Glutamatergic neuron (in vitro differentiated cells): ENCODE measurements at places on chromosomes 3 and 15.
A peak's percentile ranks its signal among the peaks of the same experiment; 100 is the strongest.

GRCh38 chr15:90981681-90982080 lies 12.7 kb downstream of the PRC1 start:
- no peak for DNase-seq

- DNase-seq, result no peak
These were observed 645.6 kb upstream of the CBLB start for GRCh38 chr3:106514431-106514830.

- DNase-seq, result no peak
These were observed 14.4 kb upstream of the C3orf80 start for GRCh38 chr3:160210799-160211221.

DNA sequence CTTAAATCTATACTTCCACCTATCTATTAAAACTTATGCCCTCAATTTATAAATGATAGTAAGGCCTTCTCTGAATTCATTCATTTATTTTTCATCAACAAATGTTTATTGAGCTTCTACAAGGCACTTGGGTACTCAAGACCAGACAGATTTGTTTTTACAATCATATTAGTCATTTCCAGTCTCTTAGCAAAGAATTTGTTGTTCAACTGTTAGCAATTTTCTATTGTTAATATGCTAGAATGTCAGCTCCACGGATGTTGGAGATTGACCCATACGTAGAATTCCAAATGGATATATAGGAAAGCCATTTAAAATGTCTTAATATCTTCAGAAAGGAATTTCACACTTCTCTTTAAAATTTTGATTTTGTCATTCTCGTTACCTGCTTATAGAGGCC lies 36.7 kb downstream of the ZBTB38 start:
- DNase-seq, result no peak

DNA sequence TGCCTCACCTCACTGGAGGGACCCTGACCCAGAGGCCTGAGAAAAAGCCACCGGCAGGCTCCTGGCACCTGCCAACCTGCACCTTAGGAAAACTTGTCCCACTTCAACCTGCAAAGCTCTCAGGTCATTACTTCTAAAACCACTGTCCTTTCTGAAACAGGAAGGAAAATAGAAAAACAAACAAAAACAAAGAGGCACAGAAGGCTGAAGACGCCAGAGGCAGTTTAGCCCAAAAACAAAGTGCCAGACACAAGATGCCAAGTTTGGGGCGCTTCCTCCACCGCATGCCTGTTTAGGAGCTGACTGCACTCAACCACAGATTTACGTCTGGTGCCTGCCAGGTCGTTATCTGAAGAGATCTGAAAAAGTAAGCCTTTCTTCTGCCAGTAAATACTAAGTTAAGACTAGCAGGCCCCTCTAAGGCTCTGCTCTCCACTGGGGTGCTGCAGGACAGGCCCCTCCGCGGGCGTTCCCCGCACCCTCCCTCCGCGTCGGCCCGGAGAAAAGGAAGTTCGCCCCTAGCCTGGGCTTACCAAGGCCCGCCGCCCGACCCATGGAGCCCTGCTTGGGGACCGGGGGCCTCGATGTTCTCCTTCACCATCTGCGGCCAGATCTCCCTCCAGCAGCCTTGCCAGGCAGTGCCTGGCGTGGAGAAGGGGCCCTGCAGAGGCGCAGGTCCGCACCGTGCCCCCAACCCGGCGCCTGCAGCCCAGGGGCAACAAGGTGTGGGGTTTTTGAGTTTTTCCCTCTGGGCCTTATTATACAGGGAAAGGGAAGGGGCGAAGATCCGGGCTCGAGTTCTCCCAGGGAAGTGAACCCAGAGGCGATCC lies 1.3 kb downstream of the GOLGA8A start:
- no peak for DNase-seq

DNA sequence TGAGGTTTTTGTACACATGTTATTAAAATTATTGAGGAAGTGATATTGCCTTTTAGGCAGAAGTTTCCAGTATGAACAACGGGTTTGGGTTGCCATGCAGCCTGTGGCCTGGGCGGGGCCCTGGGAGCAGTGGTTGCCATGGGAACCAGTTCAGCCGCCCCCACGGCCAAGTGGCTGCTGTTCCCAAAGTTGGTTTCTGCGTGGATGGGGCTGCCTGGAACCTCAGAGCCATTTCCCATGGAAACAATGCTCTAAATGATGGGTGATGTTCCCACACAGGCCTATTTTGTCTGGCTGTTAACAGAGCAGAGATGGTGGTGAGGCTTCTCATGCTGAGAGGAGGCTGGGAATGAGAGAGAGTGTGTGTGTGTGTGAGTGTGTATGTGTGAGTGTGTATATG lies 19.5 kb downstream of the MRAS start:
- DNase-seq, result no peak

GRCh38 chr15:29046281-29046810 lies 160.6 kb downstream of the APBA2 start:
- no peak for DNase-seq

- peak; percentile 57 for DNase-seq
These were observed 24.9 kb upstream of the GATM start for GRCh38 chr15:45402955-45403877.

- DNase-seq, result no peak
These were observed 274.5 kb downstream of the FEZF2 start for GRCh38 chr3:62098646-62099365.

- no peak for DNase-seq
These were observed 7.1 kb upstream of the LARS2 start for GRCh38 chr3:45381168-45381852.

GRCh38 chr15:93520206-93520605 lies 431.2 kb upstream of the RGMA start:
- DNase-seq, result no peak

GRCh38 chr3:187954873-187955586 lies 198.9 kb upstream of the LPP start:
- DNase-seq, result no peak

GRCh38 chr15:43913026-43913780 lies 86.4 kb downstream of the WDR76 start:
- DNase-seq, result no peak

- no peak for DNase-seq
These were observed 200.3 kb upstream of the ICE2 start for GRCh38 chr15:60679256-60679655.

DNA sequence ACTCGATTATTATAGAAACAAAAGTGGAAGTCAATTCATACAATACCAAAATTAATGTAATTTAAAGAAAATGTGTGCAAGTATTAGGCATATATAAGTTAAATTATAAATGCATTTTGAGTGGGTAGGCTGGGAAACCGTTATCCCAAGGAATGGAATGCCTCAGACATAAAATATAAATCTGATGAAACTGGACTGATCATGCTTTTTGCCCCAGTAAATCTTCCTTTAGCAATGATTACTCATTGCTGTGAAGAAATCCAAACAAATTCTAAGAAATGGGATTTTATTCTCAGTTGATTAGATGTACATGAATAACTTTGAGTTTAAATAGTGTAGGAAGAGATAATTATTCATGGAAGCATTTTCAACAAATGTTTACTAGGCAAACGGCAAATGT lies 185.5 kb upstream of the KCNMB2 start:
- no peak for DNase-seq
